ENCODE measurements at places on chromosomes 13 and 19.

- no peak for DNase-seq
Observed at GRCh38 chr19:56848166-56848565, 7.6 kb upstream of the PEG3 start.

DNA sequence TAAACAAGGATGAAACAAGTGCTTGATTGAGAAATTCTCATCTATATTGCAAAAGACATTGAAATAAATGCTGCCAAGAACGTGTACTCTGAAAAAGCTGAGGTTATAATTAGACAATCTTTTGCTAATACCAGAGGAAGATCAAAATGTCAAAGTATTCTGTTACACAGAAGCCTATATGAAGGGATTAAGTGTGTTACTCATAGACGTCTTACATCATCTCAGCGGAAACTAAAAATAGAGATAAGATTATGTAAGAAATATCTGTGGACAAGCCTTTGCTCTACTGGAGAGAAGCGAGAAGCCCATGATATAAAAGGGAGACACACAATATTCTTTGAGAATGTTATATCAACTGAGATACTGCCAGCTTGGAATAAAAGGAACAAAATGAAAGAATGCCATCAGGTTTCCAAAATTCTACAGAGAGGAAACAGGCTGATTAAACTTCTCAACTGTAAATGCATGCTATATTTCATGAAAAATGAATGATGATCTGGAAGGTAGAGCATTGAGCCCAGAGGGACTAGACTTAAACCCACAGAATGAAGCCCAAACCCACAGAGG is 699.0 kb downstream of the GPC5 start:
- no peak for DNase-seq

DNA sequence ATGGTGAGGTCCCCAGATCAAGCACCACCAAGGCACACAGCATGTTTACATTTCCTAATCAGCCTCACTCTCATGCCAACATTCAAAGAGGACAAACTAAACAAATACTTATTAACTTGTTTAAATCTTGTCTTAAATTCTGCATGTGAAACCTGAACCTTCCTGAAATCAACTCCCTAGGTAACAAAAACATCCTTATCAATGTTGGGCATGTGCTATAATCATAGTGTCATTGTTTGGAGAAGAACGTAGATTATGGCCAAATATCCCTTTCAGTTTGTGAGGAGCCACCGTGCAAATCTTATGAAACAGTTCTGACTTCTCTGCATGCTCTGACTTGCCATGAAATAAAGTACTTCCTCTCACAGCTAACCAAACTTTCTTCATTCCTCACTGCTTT is 123.8 kb downstream of the NDFIP2 start:
- DNase-seq: no peak

GRCh38 chr19:29393915-29394460 is 131.8 kb upstream of the VSTM2B start:
- no peak for DNase-seq
